ENCODE measurements at places on chromosomes 6 and 20. TPM values are rescaled to one million over a fixed set of nuclear protein-coding genes. Genes with fewer than 3 reads are reported as not detected.

The PRL gene
- total RNA-seq: not detected

The VWA7 gene
- 14.7 TPM for total RNA-seq

The DSE gene
- 14.0 TPM for total RNA-seq

The EDN3 gene
- total RNA-seq: not detected

The GRM1 gene
- total RNA-seq: 6.7 TPM

The CLPSL1 gene
- not detected for total RNA-seq

The CPNE1 gene
- 47.3 TPM for total RNA-seq

The PRDM1 gene
- 0.85 TPM for total RNA-seq

DNA sequence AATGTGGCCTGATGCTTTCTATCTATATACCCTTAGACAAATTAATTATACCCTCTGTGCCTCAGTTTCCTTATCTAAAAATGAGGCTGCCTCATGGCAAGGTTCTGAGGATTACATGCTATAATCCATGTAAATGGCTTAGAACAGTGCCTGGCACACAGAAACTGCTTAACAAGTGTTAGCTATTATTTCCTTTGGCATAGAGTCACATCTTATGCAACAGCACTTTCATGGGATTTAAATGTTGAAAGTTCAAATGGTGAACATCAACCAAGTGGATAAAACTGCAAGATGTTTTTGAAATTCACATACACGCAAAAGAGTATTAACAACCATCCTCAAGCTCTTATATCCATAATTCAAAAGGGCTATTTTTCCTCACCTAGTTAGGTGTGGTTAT is 202.8 kb upstream of the JAG1 start:
- no peak for DNase-seq

- DNase-seq: no peak
Measured at GRCh38 chr6:142841915-142842314, 103.1 kb downstream of the HIVEP2 start.

DNA sequence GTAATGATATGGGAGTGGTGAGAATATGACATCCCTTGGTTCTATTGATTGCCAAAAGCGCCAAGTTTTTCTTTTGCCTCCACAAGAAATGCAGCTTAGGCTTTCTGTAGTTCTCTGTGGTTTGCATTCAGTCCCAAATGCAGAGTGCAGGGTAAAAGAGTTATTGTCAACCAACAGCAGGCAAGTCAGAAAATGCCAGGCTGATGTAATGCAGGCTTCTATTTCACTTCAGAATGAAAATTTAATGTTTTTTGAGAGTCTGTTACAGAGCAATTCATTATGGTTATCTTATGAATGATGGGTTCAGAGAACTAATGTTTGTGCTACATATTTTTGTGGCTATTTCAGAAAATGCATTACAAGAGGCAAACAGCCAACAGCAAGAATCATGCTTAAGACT is 293.5 kb downstream of the CENPW start:
- no peak for DNase-seq

DNA sequence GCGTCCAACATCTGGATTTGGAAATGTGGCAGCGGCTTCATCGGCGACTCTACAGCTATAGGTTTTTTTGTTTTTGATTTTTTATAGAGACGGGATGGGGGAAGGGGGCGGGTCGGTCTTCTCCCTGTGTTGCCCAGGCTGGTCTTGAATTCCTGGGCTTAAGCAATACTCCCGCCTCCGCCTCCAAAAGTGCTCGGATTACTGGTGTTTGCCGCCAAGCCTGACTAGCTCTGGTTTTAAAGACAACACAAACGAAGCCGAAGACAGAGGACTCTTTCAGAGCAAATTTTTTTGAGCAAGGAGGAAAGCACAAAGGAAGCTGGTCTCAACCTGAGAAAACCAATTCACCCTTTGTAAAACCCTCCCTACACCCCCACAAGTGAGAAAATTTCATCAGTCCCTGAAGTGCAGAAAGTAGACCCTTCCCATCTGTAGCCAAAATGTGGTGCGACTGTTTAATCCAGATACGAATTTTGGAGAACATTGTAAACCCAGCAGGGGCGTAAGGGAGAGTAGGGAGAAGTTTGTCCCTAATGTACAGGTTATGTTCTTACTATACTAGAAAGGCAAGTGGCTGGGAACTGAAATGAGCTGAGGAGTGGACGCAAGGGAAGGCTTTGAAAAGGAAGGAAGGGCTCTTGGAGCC is 185.9 kb downstream of the TRIM27 start:
- DNase-seq: no peak

DNA sequence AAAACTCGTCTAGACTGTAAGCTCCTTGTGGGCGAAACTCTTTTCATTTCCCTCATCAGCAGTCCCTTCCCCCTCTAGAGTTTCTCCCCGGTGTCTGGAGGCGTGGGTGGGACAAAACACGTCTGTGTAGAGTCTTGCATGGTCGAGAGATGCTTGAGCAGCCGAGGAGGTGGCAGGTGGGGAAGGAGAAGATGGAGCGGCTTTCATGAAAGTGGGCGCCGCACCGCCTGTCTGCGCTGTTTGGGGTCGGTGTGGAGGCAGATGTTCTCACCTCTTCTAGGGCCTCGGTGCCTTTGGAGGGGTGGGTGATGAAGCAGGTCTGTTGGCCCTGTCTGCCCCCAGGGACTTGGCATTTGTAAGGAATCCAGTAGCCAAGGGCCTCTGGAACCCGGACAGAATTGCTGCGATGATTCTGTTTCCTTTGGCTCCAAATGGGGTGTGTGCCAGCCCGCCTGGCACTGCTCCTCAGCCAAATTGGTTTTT is 1.2 kb downstream of the BRPF3 start:
- DNase-seq: no peak

- DNase-seq: peak; percentile 12
Measured at GRCh38 chr20:35001596-35002362, 46.1 kb downstream of the MYH7B start.

- DNase-seq: no peak
Measured at GRCh38 chr6:31239854-31240253, 32.0 kb downstream of the HLA-C start.

DNA sequence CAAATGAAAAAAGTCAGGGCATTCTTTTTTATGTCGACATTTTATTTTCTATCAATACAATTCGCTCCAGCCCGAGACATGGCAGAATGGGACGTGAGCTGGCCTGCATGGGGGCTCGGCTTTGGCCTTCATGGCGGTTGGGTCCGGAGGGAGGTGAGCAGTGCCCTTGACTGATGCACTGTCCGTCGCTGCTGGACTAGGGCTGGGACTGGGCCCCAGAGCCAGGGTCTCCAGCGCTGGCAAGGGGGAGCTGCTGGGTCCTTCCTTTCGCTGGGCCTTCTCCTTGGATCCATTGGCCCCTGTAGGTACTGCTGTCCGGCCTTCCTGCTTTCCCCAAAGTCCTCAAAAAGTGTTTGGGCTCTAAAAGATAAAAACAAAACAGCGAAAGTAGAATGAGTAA is 124.6 kb downstream of the EDN3 start:
- DNase-seq: no peak

GRCh38 chr20:10855778-10856177 is 182.0 kb upstream of the JAG1 start:
- DNase-seq: no peak

DNA sequence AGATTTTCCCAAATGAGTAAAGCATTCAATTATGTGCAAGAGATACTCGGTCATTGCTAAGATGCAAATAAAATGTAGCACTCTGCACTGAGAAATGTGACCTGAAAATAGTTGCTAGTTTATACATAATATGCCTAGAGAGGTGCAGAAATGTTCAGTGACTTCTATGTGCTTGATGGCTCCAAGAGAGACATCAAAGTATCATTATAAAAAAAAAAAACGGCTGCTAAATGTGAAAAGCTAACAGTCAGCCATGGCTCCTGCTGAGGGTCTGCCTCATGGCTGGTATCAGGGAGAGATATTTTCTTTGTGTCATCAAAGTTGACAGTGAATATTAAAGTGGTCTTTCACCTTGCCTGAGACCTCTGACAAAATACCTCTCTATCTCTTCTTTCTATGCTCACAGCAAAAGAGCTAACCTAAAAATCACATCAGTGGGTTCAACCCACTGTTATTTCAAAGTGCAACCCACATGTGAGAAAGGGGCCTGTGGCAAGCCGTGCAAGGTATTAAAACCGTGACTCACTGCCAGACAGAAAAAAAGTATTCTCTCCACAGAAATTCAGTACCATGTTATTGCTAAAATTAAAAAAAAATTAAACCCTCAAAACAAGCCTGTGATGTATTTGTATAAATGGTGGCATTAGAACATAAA is 259.0 kb downstream of the HIVEP2 start:
- no peak for DNase-seq

DNA sequence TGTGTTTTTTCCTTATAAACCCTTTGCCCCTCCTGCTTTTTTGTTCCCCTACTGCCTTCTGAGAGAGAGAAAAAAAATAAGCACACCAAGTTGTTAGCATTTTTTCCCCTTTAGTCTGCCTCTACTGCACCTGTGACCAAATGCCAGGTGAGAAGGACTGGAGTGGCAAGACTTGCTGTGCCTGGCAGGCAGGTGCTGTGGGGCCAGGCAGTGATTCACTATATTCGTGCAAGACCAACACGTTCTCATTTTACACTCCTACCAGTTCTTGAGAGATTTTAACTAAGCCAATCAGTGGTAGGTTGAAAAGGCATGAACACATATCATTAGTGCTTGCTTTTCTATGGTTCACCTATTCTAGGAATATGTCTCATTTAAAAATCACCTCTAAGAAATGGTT is 109.7 kb downstream of the FIG4 start:
- DNase-seq: no peak

DNA sequence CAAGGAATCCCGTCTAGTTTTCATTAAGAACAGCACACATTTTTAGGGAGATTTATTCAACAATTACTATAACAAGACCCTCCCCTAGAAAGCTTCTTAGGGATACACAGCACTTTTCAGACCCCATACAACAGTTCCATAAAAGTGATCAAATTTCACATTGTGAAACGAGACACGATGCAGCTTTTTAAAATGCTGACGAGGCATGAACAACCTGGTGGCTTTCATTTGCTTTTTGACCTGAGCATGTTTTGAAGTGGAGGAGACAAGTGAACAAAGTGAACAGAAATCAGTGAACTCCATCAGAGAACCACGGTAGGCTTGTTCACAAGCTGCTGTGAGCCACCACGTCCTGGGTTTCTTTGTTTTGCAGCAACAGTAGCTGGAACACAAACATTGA is 112.2 kb downstream of the PCSK2 start:
- no peak for DNase-seq

DNA sequence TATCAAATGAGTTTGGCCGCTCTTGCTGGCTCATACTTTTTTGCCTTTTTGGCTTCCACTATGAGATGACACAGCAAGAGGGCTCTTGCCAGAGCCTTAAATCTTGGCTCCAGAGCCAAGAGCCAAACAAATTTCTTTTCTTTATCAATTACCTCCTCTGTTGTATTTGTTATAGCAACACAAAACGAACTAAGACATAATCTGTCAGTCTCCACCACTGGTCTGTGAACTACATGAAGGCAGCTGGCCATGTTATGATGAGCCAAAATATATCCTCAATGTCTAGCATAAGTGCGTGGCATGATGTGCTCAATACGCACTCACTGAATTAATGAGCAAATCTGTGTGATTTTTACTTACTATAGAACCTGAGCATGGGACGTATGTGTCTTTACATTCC is 220.0 kb upstream of the ZNF217 start:
- no peak for DNase-seq

GRCh38 chr6:52359403-52359802 is 2.5 kb upstream of the PAQR8 start:
- no peak for DNase-seq

- DNase-seq: no peak
Measured at GRCh38 chr6:40406175-40406574, 181.0 kb downstream of the LRFN2 start.

DNA sequence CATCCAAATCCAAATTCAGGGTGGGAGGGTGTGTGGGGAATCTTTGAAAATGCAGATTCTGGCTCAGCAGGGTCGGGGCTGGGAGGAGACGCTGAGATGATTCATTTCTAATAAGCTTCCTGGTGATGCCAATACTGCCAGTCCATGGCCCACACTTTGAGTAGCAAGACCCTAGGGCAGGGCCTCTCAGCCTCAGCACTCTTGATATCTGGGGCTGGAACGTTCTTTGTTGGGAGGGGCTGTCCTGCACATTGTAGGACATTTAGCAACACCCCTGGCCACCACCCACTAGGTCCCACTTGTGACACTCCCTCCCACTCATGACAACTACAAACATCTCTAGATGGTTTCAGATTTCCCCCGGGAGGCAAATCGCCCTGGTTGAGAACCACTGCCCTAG is 191.0 kb downstream of the ZDHHC14 start:
- no peak for DNase-seq

GRCh38 chr6:101544286-101544685 is 150.8 kb downstream of the GRIK2 start:
- no peak for DNase-seq

- DNase-seq: no peak
Measured at GRCh38 chr6:3402310-3403237, 54.3 kb downstream of the SLC22A23 start.

GRCh38 chr20:33651562-33652048 is 10.5 kb upstream of the C20orf144 start:
- no peak for DNase-seq

- DNase-seq: no peak
Measured at GRCh38 chr6:6482256-6482655, 106.3 kb upstream of the LY86 start.

GRCh38 chr20:53245574-53245973 is 273.4 kb downstream of the TSHZ2 start:
- DNase-seq: no peak

DNA sequence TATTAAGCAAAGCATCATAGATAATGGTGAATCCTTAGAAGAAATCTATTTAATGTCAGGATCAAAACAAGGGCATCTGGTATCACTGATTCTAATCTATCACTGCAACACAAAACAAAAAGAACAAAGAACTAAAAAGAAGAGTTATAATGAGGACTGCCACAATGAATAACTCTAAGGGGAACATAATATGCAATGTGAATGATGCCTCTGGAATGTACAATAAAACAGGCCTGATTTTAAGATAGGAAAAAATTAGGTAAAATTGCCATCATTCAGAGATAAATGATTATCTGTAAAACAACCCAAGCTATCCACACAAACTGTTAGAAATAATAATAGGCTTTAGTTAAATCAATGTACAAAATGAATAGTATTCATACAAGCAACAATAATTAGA is 936.7 kb upstream of the CITED2 start:
- no peak for DNase-seq

DNA sequence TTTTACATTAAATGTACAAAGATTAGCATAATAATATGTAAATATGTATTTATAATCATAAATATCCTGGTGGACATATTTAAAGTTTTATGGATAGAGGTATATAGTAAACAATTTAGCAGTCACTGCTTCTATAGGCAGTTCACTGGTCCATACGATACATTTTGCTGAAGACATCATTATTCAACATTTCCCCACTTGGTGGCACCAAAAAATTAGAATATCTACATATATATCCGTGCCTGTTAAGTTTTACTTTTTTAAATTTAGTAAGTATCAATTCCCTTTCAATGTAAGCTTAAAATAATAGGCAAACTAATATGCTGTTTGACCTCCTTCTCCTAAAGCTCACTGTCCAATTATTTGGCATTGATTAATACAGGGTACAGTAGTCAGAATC is 64.2 kb downstream of the LMBRD1 start:
- DNase-seq: no peak

All from left ventricle myocardium inferior (tissue), 1 donor.